ENCODE measurements at places on chromosomes 7 and 10.

GRCh38 chr10:47339186-47339735 is 8.9 kb upstream of the RBP3 start:
- no peak overlapping the region for H3K27ac ChIP-seq
- H3K4me3 ChIP-seq = no peak overlapping the region
- H3K4me1 ChIP-seq = no peaks in the 10 kb centered on the region
- no peak for DNase-seq
- no peaks in the 10 kb centered on the region for H3K27me3 ChIP-seq

GRCh38 chr7:75847707-75848106 is 31.1 kb upstream of the RHBDD2 start:
- H3K4me3 ChIP-seq = no peak overlapping the region
- H3K4me1 ChIP-seq = peaks cover 6% of the 10 kb centered on the region
- no peak overlapping the region for H3K27ac ChIP-seq
- no peak for DNase-seq

- no peak for DNase-seq
- no peak overlapping the region for H3K27ac ChIP-seq
Observed at GRCh38 chr7:42476255-42476654, 239.2 kb upstream of the GLI3 start.

- no peak overlapping the region for H3K27ac ChIP-seq
- H3K27me3 ChIP-seq = no peaks in the 10 kb centered on the region
- no peaks in the 10 kb centered on the region for H3K36me3 ChIP-seq
- H3K4me1 ChIP-seq = peaks cover 23% of the 10 kb centered on the region
- no peak overlapping the region for H3K4me3 ChIP-seq
- no peak for DNase-seq
Observed at GRCh38 chr7:66047426-66047825, 28.2 kb upstream of the ASL start.

- no peaks in the 10 kb centered on the region for H3K27me3 ChIP-seq
- H3K4me3 ChIP-seq = no peak overlapping the region
- no peak for DNase-seq
- H3K27ac ChIP-seq = no peak overlapping the region
- H3K36me3 ChIP-seq = no peaks in the 10 kb centered on the region
Observed at GRCh38 chr7:43377196-43377960, 205.5 kb upstream of the STK17A start.

- no peaks in the 10 kb centered on the region for H3K36me3 ChIP-seq
- no peak overlapping the region for H3K4me3 ChIP-seq
- no peaks in the 10 kb centered on the region for H3K4me1 ChIP-seq
Observed at GRCh38 chr7:7207876-7208275, 25.5 kb downstream of the C1GALT1 start.

- no peaks in the 10 kb centered on the region for H3K36me3 ChIP-seq
- no peak overlapping the region for H3K4me3 ChIP-seq
- no peak for DNase-seq
- peaks cover 71% of the 10 kb centered on the region for H3K4me1 ChIP-seq
- no peaks in the 10 kb centered on the region for H3K27me3 ChIP-seq
- H3K27ac ChIP-seq = peak overlapping the region; percentile 85
Observed at GRCh38 chr10:75186310-75186709, 24.3 kb upstream of the VDAC2 start.

DNA sequence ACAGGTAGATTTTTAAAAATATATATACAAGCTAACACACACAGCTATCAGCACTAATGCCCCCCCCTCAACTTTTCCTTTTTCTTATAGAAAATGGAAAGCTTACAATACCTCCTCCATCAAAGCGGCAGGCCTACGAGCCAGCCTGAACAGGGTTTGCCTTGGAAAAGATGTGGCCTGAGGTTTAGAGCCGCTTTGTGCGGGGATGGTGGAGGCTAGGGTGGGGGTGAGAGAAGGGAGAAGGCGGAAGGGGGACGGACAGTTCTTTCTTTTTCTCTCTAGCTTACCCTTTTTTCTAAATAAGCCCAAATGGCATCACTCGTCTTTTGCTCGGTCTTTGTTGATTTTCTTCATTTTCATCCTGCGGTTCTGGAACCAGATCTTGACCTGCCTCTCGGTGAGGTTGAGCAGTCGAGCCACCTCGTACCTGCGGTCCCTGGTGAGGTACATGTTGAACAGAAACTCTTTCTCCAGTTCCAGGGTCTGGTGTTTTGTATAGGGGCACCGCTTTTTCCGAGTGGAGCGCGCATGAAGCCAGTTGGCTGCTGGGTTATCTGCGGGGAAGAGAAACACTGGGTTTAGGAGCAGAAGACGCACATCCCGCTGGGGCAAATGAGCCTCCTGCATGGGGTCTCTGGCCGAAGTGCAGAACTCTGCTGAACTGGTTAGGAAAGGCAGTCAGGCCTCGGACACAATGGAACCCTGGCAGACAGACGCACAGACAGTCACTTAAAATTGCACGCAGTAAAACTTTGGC is 1.9 kb downstream of the HOXA9 start:
- H3K27me3 ChIP-seq = peaks cover 61% of the 10 kb centered on the region
- H3K4me1 ChIP-seq = peaks cover 61% of the 10 kb centered on the region
- H3K36me3 ChIP-seq = no peaks in the 10 kb centered on the region
- no peak for DNase-seq
- no peak overlapping the region for H3K4me3 ChIP-seq

GRCh38 chr7:26440233-26441001 is 148.8 kb downstream of the SNX10 start:
- no peaks in the 10 kb centered on the region for H3K36me3 ChIP-seq
- H3K27me3 ChIP-seq = no peaks in the 10 kb centered on the region
- H3K27ac ChIP-seq = no peak overlapping the region
- H3K4me3 ChIP-seq = no peak overlapping the region

DNA sequence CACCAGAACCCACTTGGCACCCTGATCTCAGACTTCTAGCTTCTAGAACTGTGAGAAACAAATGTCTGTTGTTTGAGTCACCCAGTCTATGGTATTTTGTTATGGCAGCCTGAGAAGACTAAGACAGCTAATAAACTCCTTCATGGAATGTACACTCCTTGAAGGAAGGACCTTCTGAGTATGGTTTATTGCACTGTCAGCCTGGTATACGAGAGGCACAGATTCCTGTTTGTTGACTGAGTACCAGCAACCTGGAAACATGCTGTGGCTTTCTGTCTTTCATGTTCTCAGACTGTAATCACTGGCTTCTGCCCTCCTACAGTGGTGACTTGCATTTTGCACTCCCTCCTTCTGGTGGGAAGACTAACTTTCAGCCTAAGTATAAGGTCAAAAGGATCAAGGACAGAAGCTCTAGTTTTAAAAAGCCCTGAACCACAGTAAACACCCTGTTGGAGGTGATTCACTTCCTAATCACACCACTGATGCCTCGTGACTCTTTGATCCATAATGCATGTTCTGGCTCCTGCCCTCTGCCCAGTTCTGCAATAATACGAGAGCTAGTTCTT is 319.0 kb upstream of the NPSR1 start:
- no peaks in the 10 kb centered on the region for H3K4me1 ChIP-seq
- no peak overlapping the region for H3K4me3 ChIP-seq
- H3K36me3 ChIP-seq = no peaks in the 10 kb centered on the region
- H3K27me3 ChIP-seq = no peaks in the 10 kb centered on the region
- no peak for DNase-seq

Data from esophagus squamous epithelium (tissue), 5 donors.